Left kidney (tissue), 8 donors: ENCODE measurements at places on chromosomes 6 and 20. TPM values are rescaled to one million over a fixed set of nuclear protein-coding genes. Genes with fewer than 3 reads are reported as not detected.

- DNase-seq, result no peak
Measured at GRCh38 chr6:136334465-136334846, 44.8 kb upstream of the BCLAF1 start.

DNA sequence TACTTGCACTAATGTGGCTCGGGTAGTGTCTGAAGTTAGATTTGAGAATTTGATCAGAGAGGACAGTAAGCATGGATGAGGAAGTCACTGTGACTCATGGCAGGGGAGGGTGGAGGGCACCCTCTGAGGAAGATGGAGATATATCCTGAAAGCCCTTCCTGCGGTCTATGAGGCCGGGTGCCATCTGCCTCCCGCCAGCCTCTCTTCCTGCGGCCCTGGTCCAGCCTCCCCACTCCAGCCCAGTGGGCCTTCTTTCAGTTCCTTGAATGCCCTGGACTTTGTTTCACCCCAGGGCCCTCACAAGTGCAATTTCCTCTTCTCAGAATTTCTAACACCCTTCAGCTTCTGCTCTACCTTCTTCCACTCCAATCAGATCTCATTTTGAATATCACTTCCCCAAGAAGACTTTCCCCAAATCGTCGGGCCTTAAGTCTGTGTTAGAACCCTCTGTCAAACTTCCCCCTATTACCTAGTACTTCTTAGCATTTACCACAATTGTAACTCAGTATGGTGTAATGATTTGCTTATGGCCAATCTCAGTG, 20.2 kb upstream of the TNFAIP3 start:
- no peak for DNase-seq

DNA sequence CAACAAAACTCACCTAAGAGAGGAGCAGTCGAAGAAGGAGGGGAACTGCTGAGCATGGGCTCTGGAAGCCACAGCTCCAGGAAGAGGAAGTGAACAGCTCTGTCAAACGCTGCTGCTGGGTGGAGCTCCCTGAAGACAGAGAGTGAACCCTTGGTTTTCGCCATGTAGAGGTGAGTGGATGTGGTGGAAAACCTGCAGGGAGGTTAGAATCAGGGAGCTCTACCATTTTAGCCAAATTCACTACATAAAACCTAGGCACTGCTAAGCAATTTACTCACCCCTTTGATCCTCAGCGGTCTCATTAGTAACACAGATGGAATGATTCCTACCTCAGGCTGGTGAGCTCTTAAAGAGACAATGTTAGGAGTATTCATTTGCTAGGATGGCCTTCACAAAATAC, 19.4 kb upstream of the TFAP2A start:
- no peak for DNase-seq

- DNase-seq, result no peak
Measured at GRCh38 chr20:23873370-23874015, 6.1 kb downstream of the CST5 start.

DNA sequence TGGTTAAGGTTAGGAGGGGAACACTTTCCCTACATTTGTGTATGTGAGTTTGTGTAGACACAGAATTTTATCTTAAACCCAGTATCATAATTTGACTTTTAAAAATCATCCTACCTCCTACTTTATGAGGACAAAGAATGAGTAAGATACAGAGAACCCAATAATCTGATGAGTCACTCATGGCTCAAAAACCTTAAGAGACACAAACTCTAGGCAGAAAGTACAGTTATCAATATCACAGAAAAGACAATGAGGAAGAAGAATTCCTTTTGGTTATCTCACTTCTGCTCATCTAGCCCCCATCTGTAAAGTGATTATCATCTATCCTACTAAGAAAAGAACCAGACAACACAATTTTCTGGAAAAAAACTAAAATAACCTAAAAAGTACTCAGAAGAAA, 87.7 kb downstream of the EPB41L2 start:
- DNase-seq, result no peak

DNA sequence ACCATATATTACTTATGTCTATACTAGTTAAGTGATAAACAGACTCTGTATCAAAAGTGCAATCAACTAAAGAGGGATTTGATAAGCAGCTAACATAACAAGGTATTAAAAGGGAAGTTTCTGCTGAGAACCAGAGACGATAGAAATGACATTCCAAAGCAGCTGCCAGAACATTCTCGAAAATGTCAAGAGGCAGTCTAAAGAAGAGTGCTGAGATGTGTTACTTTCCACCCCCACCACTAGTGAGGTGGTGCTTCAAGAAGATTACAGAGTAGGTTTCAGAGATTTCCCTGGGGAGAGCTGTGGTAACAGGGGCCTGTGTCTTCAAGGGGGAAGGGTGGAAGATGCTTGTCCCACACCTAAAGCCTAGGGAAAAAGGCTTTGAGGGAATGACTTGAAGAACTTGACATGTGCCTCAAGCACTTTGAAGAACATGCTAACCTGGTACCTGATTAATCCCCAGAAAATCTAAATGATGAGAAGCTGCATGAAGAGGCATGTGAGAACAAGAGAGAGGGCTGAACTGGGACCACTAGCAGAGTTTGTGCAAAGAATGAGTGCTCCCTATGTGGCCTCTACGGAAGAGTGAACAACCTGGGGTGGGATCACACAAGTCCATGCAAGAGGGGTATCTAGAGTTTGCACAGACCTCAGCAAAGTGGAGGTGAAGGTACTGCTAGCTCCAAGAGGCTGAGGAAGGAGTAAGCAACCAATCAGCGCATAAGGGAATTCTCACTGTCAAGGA, 5.0 kb downstream of the FAM184A start:
- no peak for DNase-seq

DNA sequence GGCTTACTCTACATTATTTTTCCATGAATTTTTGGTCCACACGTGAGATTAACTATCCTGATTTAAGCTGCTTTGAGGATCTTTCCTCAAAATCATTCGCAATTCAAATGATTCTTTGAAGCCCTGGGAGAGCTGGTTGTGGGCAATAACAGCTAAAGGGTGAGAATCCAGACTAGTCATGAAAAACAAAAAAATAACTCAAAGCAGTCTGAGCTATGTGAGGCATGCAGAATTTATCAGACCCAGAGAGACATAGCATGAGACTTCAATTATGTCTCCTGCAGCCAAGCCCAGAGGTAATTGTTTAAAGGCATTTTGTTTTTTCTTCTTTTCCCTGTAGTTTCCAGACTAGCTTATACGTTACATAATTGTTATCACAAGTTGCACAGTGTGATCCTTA, 517.3 kb upstream of the PTCHD4 start:
- DNase-seq, result no peak

DNA sequence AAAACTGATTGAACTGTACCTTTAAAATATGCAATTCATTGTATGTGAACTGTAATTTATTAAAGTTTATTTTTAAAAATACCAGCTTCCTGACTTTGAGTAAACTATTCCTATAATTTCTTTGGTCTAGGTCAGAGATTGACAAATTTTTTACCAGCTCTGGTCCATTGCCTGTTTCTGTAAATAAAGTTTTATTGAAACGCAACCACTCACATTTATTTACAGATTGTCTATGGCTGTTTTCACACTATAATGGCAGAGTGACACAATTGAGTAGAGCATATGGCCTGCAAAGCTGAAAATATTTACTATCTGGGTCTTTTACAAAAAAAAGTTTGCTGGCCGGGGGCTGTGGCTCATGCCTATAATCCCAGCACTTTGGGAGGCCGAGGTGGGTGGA, 33.0 kb upstream of the NFATC2 start:
- DNase-seq, result no peak

- DNase-seq, result no peak
Measured at GRCh38 chr20:17043323-17043722, 183.5 kb upstream of the PCSK2 start.

DNA sequence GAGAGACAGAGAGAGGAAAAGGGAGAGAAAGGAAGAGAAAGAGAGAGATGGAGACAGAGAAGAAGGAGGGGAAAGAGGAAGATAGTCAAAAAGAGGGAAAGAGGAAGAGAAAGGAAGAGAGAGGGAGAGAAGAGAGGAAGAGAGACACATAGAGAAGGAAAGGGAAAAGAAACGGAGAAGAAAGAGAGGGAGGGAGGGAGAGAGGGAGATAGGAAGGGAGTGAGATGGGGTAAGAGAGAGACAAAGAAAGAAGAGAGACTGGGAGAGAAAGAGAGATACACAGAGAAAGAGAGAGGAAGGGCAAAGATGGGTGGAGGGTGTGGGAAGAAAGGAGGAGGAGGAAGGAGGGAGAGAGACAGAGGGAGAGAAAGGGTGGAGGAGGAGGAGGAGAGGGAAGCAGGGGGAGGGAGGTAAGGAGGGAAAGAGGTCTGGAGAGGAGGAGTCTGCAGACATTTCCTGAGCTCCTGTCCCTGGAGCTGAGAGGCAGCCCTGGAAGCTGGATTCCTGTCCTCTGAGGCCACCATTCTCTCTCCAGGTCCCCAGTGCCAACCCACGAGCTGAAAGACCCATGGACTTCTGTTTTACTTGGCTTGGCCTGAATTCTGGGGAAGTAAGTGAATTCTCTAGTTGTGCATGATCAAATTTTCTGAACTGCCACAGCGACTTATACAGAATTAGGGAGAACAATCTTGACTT, 9.9 kb downstream of the FOXF2 start:
- DNase-seq, result no peak

- no peak for DNase-seq
Measured at GRCh38 chr20:59217173-59217572, 53.6 kb downstream of the ZNF831 start.

GRCh38 chr6:148674306-148674705, 72.5 kb upstream of the UST start:
- no peak for DNase-seq

GRCh38 chr6:119446115-119446554, 96.6 kb upstream of the MAN1A1 start:
- DNase-seq, result no peak

- DNase-seq, result no peak
Measured at GRCh38 chr20:45372241-45372640, 5.9 kb downstream of the TP53TG5 start.

The HEY2 gene
- 7.4 TPM for polyA plus RNA-seq

The WFDC12 gene
- not detected for polyA plus RNA-seq

The SLC22A16 gene
- 0.40 TPM for polyA plus RNA-seq

The SLC35F1 gene
- 3.9 TPM for polyA plus RNA-seq
